ENCODE measurements at places on chromosomes 16 and 17. TPM values are rescaled to one million over a fixed set of nuclear protein-coding genes. Genes with fewer than 3 reads are reported as not detected.
A peak's percentile ranks its signal among the peaks of the same experiment; 100 is the strongest.

DNA sequence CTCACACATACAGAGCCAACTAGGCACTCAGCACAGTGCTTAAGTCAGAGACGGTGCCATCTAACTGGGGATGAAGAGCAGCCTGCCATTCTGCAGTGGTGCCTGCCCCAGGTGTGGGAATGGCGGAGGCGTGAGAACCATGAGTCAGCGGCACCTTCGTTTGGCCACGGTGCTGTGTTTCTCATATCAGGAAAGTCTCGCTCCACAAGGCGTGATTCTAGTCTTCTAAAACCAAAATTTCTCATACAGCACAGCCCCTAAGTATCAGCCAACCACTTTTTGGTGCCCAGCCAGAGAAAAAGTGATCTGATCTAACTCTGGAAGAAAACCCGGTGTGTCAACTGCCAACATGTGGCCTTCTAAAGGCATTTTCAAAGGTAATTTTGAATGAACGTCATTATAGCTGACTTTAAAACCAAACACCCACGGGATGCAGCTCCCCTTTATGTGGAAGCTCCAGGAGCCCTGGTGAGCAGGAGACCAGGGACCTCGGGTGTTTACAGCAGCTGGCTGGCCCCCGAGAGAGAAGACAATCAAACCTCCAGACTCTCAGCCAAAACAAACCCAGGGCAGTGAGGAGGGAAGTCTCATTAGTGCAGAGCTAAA lies 54.6 kb downstream of the ABCC12 start:
- no peak for DNase-seq

- no peak for DNase-seq
Measured at GRCh38 chr17:19501219-19501618, 32.4 kb upstream of the SLC47A1 start.

The KRT25 gene
- total RNA-seq: not detected

- peak; percentile 96 for DNase-seq
Measured at GRCh38 chr17:43388359-43389045, 10.3 kb upstream of the ARL4D start.

DNA sequence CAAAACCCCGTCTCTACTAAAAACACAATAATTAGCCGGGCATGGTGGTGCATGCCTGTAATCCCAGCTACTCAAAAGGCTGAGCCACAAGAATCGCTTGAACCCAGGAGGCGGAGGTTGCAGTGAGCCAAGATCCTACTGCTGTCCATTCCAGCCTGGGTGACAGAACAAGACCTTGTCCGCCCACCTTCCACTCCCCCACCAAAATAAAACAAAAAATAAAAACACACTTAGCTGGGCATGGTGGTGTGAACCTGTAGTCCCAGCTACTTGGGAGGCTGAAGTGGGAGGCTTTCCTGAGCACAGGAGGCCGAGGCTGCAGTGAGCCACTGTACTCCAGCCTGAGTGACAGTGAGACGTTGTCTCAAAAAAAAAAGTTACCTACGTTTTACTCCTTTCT lies 3.2 kb downstream of the PPM1E start:
- DNase-seq: no peak

DNA sequence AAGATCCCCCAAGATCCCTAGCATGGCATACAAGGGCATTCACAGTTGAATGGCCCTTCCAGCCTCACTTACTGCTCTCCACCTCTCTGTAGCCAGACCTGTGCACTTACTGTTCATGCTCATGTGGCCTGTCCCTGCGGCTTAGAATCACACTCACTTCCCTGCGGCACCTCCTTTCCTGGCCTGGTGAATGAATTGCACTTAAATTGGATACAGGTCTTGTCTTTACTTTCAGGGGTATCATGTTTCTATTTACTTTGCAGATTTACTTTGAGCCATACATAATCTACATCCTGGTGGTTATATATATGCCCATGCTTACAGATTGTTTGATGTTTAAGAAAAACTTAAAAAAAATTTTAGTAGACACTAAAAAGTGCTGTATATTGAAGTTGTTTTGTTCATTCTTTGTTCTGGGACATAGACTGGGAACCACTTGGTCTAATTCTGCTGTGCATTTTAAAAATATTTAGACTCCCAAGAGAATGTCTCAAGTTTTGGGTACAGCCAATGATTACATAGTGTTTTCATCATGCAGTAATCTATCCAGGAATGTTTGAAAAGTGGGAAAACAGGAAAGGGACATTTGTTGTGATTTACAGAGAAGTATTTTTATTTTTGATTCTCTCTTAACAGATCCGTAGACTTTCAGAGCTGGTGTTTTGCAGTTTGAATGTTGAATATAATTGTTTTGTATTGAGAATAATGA lies 63.9 kb downstream of the NUP88 start:
- no peak for DNase-seq

GRCh38 chr16:67841198-67841815 lies 813 bp upstream of the THAP11 start:
- no peak for DNase-seq

The HSBP1 gene
- 71.0 TPM for total RNA-seq

DNA sequence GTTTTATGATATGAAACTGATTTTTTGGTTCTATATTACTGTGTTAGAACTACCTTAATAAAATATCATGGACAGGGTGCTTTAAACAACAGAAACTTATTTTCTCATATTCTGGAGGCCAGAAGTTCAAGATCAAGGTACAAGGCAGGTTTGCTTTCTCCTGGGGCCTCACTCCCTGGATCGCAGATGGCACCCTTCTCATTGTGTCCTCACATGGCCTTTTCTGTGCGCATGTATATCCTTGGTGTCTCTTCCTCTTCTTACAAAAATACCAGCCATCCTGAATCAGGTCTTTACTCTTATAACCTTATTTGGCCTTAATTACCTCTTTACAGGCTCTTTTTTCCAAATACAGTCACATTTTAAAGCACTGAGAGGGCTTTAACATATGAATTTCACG lies 906.1 kb downstream of the CDH11 start:
- DNase-seq: no peak

The TMEM235 gene
- not detected for total RNA-seq

DNA sequence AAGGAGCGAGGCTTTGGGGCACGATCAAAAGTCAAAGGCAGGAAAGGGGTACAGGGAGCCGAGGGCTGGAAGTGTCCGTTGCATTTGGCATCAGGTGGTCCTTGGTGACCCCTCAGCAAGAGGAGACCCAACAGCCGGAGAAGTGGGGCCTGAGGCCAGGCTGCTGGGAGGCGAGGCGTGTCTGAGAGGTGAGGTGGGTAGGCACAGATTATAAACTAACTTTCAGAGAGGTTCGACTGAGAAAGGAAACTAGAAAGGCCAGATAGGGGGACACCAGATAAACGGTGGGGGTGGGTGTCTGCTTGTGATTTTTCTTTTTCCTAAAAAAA lies 3.6 kb downstream of the PECAM1 start:
- no peak for DNase-seq

The CCDC154 gene
- 2.0 TPM for total RNA-seq

GRCh38 chr17:44900894-44901293 lies 1.6 kb upstream of the EFTUD2 start:
- DNase-seq: peak; percentile 32

DNA sequence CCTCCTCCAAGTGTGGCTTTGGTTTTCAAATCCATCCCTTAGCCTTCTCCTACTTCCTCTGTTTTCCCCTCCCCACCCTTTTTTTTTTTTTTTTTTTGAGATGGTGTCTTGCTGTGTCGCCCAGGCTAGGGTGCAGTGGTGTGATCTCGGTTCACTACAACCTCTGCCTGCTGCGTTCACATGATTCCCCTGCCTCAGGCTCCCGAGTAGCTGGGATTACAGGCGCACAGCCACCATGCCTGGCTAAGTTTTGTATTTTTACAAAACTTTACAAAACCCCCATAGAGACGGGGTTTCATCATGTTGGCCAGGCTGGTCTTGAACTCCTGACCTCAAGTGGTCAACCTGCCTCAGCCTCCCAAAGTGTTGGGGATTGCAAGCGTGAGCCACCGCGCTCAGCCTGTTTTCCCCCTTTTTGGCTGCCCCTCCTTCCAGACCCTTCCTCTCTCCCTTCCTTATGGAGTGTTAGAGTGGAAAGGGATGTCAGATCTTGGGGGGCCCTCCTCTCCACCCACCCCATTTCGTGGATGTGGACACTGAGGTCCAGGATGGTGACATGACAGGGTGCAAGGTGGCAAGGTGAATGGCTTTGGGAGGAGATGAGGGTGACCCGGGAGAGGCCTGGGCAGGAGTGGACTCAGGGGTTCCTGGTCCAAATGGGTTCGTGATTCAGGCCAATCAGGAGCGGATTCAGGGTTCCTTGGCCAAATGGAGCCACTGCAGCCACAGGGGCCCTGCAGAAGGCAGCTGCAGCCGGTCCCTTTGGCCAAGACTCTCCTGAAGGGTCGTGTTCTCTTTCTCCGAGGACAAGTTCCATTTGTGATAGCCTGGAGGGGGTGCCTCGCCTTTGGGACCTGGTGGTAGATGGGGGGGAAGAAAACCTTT lies 4.8 kb downstream of the ABCC1 start:
- no peak for DNase-seq

DNA sequence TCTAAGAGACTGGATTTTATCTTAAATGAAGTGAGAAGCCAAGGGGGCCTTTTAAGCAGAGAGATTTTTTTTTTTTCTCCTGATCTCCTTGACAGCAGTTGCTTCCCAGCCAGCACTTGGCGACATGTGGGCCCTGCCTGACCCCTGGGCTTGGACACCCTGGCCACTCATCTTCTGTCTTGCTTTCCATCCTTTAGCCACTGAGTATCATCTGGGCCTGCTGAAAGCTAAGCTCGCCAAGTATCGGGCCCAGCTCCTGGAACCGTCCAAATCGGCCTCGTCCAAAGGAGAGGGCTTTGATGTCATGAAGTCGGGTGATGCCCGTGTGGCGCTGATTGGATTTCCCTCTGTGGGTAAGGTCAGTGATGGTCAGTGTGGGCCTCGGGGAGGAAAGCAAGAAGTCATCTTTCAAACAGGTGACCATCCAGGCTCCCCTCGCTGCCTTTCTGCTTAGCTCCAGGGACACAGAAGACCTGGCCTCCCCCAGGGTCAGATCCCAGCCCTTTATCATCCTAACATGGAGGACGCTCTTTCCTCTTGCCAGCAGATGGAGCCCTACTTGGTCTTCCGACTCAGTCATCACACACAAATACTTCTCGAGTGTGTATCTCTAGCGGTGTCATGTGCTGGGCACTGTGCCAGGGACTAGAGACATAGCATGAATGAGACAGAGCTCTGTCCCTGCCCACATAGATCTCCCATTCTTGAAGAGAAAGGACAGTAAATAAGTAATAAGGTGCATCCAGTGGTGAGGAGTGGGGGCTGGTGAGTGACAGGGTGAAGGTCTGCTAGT lies 6.1 kb downstream of the DRG2 start:
- no peak for DNase-seq

The PIK3R6 gene
- total RNA-seq: 3.5 TPM

The TPSG1 gene
- not detected for total RNA-seq

- DNase-seq: peak; percentile 69
Measured at GRCh38 chr16:11835891-11836649, 15.3 kb downstream of the RSL1D1 start.

DNA sequence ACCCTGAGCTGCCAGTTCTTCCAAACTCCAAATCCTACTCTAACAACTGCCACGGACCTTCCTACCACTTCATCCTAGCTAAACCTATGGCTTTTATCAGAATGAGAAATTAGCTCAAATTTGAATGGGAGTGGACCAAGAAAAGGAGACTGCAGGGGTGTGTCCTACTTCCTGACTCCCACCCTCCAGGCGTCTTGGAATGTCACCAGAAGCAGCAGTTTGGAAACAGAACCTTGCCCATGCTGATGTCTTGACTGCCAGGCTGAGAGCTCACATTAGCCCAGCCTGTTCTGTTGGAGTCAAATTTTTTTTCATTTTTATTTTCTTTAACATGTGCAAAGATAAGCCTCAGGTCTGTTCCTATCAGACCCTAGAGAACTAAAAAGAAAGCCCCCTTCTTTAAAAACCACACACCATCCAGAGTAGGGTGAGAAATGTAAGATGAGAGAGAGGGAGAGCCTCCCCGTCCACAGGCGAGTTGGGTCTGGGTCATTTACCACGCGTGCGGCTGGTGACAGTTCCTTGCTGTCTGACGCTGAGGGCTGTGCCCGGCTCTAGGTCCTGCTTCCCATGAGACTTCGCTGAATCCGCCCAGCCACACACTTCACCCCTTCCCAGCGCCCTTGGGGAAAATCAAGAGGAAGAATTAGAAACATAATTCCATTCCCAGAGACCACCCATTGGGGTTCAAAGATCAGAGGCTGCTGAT lies 54.3 kb downstream of the WNT3 start:
- DNase-seq: no peak

The RDM1 gene
- not detected for total RNA-seq

GRCh38 chr17:66290101-66290722 lies 12.2 kb upstream of the PRKCA start:
- no peak for DNase-seq

The CD68 gene
- 111 TPM for total RNA-seq

GRCh38 chr17:1865252-1866037 lies 35.6 kb downstream of the RPA1 start:
- DNase-seq: no peak

- DNase-seq: peak; percentile 51
Measured at GRCh38 chr16:12228602-12229499, 252.3 kb downstream of the SNX29 start.
